Left lung (tissue), 14 donors: ENCODE measurements at places on chromosomes 7 and 10. TPM values are rescaled to one million over a fixed set of nuclear protein-coding genes. Genes with fewer than 3 reads are reported as not detected.

Gene IL6
- polyA plus RNA-seq, result 3.7 TPM

Gene RARRES2
- 155 TPM for polyA plus RNA-seq

Gene GOLGA7B
- 0.38 TPM for polyA plus RNA-seq

Gene C10orf62
- polyA plus RNA-seq, result not detected

Gene PRPS1L1
- not detected for polyA plus RNA-seq

Gene TMEM229A
- polyA plus RNA-seq, result 1.2 TPM

Gene ZNF212
- polyA plus RNA-seq, result 18.1 TPM

Gene STEAP2
- polyA plus RNA-seq, result 5.8 TPM

Gene FOXP2
- polyA plus RNA-seq, result 35.3 TPM

Gene BAMBI
- polyA plus RNA-seq, result 130 TPM

Gene TBX20
- not detected for polyA plus RNA-seq

Gene HYAL4
- polyA plus RNA-seq, result not detected

Gene ATRNL1
- 6.2 TPM for polyA plus RNA-seq

Gene RBP3
- not detected for polyA plus RNA-seq

Gene ICA1
- polyA plus RNA-seq, result 43.4 TPM

Gene GSDME
- polyA plus RNA-seq, result 11.9 TPM
